ENCODE measurements at places on chromosomes 2 and 18.

GRCh38 chr18:27687351-27687979, 489.5 kb downstream of the CDH2 start:
- DNase-seq: no peak

DNA sequence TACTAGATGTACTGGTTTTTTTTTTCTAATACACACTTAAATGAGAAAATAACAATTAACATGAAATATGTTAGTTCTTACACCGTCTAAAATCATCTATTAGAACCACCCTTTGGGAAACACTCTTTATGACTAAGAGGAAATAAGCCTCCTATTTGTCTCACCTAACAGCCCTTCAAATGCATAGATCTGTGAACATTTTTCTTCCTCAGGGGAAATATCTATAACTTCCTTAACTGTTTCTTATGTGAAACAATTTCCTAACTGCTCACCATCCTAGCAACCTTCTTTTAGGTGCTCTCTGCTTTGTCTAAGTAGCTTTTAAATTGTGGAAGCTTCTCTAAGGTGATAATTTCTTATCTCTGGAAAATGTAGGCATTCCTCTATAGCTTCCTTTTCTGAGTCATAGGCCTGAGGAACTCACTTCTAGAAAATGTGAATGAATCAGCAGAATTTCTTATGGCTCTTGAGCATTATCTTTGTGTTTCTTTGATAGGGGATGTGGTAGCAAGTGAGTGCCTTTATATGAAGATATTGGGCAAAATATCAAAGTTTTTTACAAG, 56.1 kb downstream of the CNTNAP5 start:
- DNase-seq: no peak

DNA sequence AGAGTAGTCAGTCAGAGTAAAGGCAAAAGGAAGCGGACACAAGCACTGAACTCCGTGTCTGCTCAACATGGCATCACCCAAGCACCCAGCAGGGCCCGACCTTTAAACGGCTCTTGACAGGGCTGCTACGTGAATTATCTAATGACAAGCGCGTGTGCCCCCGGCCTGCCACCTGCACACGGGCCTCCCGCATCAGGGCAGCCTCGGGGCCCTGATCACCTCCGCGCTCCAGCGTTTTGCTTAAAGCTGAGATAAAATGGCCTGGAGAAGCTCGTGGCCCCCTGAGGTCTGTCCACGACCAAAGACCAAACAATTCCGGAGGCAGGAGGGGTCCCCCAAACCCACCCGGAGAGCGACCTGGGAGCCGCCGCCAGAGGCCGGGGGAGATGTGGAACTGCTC, 376 bp downstream of the NDUFA10 start:
- DNase-seq: no peak

DNA sequence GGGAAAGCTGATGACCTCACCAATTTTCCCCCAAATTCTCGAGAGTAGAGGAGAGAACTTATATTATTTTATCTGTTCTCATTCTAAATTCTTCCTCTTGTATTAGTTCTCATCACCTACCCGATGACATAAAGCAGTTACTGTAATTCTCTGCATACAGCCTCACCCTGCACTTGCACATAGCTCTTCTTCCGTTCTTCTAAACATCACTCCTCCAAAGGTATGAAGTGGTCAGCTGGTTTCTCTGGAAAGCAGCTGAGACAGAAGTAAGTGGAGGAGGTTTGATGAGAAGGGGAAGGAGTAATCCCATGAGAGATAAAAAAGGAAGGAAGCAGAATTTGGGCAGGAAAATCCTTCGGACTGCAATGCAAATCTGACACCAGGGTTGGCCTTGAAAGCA, 39.0 kb downstream of the FBXO48 start:
- no peak for DNase-seq

DNA sequence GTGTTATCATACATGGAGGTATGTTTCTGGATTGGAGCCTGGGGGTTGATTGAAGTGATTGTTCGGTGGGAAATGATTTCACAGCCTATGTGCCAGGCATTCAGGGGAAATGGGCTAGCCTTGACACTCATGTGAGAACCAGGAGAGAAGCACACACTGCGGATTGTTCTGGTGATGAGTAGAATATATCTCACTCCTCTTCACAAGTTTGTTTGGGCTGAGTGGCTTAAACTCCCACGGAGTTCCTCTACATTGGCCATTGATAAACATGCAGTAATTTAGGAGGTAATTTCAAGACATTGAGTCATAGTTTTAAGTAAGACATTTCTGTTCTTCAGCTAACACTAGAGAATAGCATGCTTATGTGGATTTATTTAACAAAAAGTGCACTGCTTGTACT, 498.9 kb upstream of the NETO1 start:
- DNase-seq: no peak

GRCh38 chr2:152407204-152407721, 72.3 kb downstream of the FMNL2 start:
- DNase-seq: no peak

GRCh38 chr2:193276988-193277387, 1082.3 kb upstream of the TMEFF2 start:
- no peak for DNase-seq

DNA sequence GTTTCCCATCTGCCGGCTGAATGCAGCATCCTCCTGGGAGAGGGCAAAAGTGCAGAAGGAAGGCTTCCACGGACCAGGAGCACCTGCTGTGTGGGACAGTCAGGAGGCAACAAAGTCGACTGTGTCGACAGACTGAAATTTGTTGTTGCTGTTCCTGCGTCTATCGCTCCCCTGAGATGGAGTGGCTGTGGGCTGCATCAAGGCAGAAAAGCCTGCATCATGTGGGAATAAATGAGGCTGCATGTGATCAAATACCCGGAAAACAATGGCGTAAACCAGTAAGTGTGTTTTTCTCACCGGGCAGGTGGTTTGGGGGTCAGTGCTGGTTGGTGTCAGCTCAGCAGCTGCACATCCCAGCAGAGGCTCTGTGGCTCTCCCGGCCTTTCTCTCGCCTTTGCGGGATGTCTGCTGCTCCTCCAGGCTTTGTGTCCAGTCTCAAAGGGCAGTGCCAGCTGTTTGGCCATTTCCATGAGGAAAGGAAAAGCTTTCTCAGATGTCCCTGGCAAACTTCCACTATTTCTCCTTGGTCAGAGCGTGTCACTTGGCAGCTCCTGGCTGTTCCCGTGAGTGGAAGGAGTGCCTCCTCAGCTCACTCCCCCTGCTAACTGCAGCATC, 262.4 kb downstream of the NDUFA10 start:
- no peak for DNase-seq

DNA sequence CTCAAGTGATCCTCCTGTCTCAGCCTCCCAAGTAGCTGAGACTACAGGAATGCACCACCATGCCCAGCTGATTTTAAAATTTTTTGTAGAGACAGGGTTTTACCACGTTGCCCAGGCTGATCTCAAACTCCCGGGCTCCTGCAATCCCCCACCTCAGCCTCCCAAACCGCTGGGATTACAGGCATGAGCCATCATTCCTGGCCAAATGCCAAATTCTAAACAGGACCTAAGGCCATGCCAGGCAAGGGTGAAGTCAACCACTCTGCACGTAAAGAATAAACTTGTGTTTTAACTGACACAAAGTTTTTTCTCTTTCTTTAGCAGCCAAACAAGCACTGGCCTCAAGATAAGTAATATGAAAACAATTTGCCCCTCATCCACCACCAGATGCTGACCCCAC, 37.4 kb upstream of the SATB2 start:
- DNase-seq: no peak

- DNase-seq: no peak
Measured at GRCh38 chr2:186603286-186603685, 13.4 kb downstream of the ITGAV start.

- DNase-seq: no peak
Measured at GRCh38 chr2:240875228-240876034, 6.8 kb downstream of the AGXT start.

GRCh38 chr2:240289701-240290431, 145.6 kb upstream of the GPC1 start:
- no peak for DNase-seq

- DNase-seq: no peak
Measured at GRCh38 chr2:206521115-206521514, 77.8 kb downstream of the ADAM23 start.

- DNase-seq: no peak
Measured at GRCh38 chr2:239164335-239164871, 236.4 kb downstream of the HDAC4 start.

DNA sequence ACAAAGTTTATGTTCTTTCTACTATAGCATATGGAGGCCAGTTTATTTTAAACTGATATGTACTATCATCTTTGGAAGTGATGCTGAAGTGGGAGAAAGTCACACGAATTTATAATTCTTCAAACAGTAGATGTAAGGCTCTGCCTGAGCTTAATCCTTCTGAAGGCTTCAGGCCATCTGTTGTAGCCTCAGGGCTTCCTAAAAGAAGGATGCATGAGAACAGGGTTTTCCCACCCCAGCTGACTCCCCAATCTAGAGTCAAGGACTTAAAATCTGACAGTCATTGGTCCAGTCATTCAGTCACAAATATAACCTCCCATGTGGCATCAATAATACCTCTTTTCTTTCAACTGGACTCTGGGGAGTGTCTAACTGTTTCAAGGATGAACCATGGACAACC, 330.5 kb downstream of the KCNS3 start:
- DNase-seq: no peak

DNA sequence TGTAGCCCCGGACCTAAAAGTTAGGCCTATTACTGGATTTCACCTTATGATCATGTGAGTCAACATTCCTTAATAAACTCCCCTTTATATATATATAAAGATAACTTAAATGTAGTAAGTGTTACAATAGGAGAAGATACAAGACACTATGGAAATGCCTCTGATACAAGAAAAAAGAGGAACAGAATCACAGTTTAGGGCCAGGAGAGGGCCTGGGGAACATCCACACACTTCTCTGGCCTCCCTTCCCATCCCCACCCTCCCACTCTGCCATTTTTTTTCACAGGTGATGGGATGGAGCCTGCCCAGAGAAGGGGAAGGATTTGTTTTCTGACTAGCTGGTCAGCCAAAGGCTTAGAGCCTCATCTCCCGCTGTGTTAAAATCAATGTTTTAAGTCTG, 6.4 kb downstream of the CDC42EP3 start:
- no peak for DNase-seq

GRCh38 chr2:47808614-47809013, 25.7 kb downstream of the MSH6 start:
- DNase-seq: no peak

DNA sequence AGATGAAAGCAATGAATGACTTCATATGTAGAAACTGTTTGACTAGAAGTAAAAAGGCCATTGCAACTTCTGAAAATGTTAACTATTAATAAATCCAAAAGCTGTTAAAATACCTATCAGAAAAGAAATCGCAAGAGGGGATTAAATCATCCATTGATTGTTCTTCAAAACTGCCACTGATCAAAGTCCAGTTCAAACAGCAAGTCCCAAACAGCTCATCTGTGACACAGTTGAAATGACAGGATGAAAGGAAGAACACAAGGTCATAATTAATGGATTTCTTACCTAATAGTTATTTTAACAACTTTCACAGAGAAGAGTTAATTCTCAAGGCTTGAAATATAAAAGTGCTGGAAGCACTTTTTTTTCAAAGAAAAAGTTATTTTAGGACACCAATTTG, 90.4 kb downstream of the SESTD1 start:
- no peak for DNase-seq

GRCh38 chr2:208363485-208363884, 43.1 kb upstream of the PTH2R start:
- DNase-seq: no peak

DNA sequence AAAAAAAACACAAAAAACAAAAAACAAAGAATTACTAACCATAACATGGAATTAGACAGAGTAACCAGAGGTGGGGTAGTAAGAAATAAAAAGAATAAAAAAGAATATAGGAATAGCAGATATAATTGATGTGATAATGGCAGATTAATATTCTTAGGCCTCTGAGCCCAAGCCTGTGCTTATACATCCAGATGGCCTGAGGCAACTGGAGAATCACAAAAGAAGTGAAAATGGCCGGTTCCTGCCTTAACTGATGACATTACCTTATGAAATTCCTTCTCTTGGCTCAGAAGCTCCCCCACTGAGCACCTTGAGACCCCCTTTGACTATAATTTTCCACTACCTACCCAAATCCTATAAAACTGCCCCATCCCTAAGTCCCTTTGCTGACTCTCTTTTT, 95.1 kb upstream of the MSH6 start:
- DNase-seq: no peak

GRCh38 chr2:201261471-201261870, 1.1 kb downstream of the CASP8 start:
- no peak for DNase-seq

- no peak for DNase-seq
Measured at GRCh38 chr2:3377279-3377611, 373 bp downstream of the EIPR1 start.

DNA sequence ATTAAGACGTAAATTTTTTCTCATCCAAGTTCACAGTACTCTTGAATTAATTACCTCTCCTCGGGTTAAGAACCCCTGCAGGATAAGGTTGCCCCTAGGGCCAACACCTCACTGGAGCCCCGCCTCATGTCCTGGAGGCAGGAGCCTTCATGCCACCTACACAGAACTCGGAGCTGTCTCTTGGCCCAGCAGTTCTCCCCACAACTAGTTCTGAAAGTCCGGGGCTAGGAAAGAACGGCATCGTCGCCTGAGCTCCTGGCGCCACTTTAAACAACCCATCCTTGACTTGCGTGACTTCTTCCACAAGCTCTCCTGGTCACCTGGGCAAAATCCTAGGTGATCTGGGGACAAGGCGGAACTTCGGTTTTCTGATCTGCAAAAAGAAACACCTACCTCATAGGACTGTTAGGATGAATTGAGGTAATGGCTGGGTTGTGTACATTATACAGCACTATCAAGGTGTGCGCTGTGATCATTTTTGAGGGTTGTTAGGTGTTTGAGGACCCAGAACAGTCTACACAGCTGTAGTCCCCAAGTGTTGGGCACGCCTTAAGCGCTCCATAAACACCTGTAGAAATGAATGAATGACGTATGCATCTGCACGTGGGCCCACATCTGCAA, 641 bp upstream of the ITGA6 start:
- DNase-seq: no peak

GRCh38 chr18:10402871-10403559, 51.4 kb upstream of the APCDD1 start:
- DNase-seq: no peak

DNA sequence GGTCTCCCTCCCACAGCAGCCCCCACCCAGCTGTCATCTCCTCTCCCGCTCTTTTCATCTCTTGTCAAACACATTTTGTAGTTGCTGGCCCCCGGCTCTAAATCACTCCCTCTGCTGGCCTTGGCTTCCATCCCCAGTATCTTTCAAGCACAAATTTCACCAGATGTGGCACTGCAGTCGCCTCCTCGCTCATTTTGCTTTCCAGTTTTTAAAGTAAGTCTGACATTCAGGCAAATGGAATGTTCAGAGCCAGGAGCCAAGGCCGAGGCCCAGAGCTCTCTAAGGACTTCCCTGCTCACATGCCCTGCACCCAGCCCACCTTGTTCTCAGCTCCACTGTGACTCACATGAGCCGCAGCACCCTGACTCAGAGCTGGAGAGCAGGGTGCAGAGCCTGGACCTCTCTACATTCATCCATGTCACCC, 158.4 kb downstream of the GALNT14 start:
- no peak for DNase-seq

- no peak for DNase-seq
Measured at GRCh38 chr18:46577546-46577945, 79.5 kb downstream of the LOXHD1 start.
